DND-41 (cell line): ENCODE measurements at places on chromosomes 16 and 17.

- DNase-seq = no peak
These were observed 592.9 kb downstream of the MAF start for GRCh38 chr16:79007614-79008013.

GRCh38 chr16:82660075-82660645, 33.4 kb downstream of the CDH13 start:
- peak; percentile 10 for DNase-seq

DNA sequence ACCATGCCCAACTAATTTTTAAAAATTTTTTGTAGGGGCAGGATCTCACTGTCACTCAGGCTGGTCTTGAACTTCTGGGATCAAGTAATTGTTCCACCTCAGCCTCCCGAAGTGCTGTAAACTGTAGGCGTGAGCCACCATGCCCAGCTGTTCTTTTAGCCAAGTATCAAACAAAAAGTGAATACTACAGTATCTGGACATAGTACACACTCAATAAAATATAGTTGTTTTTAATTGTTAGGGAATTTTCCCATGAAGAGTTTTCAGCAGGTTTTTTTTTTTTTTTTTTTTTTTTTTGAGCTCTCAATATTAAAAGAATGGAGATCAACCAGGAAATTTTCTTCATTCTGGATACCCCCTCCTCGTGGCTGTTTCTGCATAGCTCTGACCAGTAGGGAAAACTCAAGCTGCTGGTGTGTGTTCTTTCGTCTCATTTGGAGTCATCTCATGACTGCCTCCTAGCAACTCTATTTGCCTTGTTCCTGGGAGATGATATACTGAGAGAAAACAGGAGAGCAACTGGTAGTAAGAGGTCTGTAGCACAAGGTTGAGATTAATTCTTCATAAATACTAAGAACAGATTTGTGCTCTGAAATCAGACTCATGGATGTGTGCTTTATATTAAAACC, 16.5 kb upstream of the PHAF1 start:
- DNase-seq = no peak

GRCh38 chr16:51939378-51939871, 607.5 kb downstream of the TOX3 start:
- no peak for DNase-seq

DNA sequence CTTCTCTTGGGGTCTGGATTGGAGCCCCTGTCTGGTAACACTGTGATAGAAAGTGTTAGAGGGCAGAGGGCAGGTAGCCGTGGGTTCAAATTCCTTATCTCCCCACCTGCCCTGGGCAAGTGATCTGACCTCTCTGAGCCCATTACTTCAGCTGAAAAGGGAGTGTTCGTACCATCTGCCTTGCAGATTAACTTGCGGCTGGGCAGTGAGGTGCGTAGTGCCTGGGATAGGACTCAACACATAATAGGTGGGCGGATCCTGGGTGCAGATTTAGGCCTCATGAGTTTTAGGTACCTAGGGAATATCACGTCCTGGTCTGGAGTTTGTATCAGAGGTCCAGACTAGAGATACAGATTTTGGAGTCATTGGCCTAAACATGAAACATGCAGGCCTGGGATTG, 329.6 kb downstream of the CPPED1 start:
- no peak for DNase-seq
